ENCODE measurements at places on chromosomes 11 and 22.

- DNase-seq = no peak
These were observed 110.9 kb upstream of the PITPNB start for GRCh38 chr22:28029956-28030355.

DNA sequence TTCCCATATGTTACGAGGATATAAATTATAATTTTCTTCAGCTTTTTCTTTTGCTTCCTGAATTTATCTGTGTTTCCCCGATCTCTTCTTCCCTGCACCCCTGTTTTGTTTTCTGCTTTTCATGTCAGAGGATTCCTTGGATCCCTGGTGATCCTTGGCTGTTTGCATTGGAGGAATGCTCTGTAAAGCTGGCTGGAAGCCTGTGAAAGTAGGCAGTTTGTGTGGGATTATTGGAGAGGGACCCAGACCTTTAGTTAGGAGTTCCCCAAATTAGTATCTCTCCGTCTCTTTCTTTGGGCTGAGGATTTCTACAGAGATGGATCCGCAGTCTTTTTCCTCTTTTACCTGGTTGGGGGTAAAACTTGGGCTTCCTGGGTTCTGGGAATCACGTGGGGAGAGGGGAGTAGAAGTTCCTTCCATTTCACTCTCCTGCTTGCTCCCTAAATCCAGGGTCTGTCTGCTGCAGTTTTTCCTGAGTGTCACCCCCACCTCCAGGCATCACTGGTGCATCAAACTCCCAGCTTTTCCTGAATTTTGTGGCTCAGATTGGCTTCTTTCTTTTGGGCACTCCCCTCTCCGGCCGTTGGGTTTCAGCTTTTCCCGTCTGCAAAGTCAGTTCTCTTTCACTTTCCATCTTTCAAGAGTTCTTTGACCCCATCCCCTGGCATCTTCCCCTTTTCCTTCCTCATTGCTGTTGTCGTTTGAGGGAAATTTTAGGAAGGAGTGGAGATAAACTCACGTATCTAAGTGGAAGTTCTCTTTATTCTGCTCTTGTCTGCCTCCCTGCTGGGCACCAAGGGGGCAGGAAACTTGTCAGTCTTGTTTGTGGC, 79.1 kb upstream of the ALX4 start:
- DNase-seq = no peak

GRCh38 chr11:46615756-46616155, 1.3 kb downstream of the HARBI1 start:
- no peak for DNase-seq

GRCh38 chr11:3905080-3905953, 49.9 kb downstream of the STIM1 start:
- peak; percentile 80 for DNase-seq

GRCh38 chr11:27754035-27755017, 54.1 kb upstream of the BDNF start:
- DNase-seq = no peak

GRCh38 chr11:31967404-31968130, 123.3 kb upstream of the RCN1 start:
- no peak for DNase-seq

DNA sequence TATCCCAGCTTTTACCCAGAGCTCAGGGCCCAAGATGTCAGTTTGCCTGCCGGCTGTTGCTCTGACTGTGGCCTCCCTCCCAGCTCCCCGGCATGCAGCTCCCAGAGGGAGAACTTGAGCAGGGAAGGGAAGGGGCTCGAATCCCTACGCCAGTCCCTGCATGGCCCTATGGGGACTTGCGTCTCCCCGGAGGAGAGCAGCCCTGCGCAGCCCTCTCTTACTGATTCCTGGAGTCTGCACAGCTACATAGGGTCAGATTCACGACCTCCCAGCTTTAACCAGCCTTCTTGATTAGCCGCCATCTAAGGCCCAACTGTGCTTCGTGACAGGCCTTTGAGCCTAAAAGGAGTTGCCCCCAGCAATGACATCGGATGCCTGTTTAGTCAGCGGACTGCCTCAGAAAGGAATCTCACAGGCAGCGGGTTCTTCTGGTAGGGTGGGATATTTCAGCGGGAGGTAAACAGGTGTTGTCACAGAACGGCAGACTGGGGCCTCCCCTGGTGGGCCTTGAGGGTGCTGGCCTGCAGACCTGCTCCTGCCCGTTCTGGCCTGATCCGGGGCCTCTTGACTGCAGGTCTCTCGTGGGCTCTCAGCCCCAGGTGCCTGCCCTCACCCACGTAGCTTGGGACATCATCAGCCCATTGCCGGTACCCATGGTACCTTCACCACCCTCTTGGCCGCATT, 43.8 kb upstream of the KCNQ1OT1 start:
- DNase-seq = no peak

- no peak for DNase-seq
These were observed 77.1 kb upstream of the IGLL5 start for GRCh38 chr22:22810471-22810870.

- DNase-seq = no peak
These were observed 320.5 kb downstream of the AASDHPPT start for GRCh38 chr11:106397787-106398501.

- DNase-seq = peak; percentile 75
These were observed 22.5 kb downstream of the SUN2 start for GRCh38 chr22:38733329-38733723.

- peak; percentile 49 for DNase-seq
These were observed at the start of gene BRD1 for GRCh38 chr22:49827853-49828598. Gene BRD1 (minus strand): TSS chr22:49827873. CDS start chr22:49824317, 3,556 bp downstream.

- DNase-seq = no peak
These were observed 32.2 kb upstream of the CCDC188 start for GRCh38 chr22:20183101-20183500.

DNA sequence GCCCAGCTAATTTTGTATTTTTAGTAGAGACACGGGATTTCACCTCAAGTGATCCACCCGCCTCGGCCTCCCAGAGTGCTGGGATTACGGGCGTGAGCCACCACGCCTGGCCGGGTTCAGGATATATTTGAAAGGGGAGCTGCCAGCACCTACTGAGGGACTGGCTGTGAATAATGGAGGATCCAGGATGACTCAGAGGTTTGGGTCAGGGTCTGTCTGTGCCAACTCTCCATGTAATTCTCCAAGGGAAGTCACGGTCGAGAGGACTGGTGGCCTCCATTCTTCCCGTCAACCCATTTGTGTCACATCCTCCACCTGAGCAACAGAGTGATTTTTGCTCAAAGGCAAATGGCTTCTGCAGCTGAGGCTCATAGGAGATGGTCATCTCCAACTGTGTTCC, 3.6 kb upstream of the ARRB1 start:
- no peak for DNase-seq

DNA sequence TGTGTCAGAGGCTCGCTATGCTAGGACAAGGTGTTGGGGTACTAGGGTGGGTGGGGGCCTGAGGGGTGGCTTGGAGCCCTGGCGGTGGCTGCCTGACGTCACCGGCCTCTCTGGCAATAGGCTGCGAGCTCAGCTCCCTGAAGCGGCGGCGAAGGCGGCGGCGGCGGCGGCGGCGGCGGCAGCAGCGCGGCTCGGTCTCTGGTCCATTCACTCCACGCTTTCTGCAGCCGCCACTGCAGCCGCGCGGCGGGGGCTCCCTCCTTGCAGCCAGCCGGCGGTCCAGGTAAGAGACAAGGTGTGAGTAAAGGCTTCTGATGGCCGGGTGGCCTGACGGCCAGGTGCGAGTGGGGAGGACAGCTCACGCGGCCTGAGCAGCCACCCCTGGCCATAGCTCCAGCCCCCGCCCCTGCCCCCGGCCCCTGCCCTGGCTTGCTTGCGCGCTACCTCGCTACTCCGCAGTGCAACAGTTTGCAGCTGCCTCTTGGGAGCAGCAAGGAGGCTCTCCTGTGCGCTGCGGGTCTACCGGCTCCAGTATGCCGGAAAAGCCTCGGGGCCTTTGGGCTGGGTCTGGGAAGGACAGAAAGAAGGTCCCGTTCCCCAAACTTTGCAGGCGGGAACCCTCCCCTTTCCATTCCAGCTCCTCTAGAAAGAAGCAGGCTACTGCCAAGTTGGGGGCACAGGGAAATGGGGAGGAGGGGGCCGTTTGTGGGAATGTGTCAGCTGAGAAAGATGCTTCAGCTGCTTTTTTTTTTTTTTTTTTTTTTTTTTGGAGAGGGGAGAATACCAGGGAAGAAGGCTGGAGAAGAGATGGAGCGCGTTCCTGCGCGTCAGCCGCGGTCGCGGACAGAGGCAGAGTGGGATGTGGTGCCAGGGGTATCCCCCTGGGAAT, at the start of gene C11orf87:
Gene C11orf87 (plus strand): TSS at position 210 of the 889 bp plus-strand sequence. CDS start 1,444 bp downstream, outside the sequence.
- DNase-seq = no peak

GRCh38 chr11:104883342-104883741, 14.9 kb downstream of the CASP12 start:
- no peak for DNase-seq

DNA sequence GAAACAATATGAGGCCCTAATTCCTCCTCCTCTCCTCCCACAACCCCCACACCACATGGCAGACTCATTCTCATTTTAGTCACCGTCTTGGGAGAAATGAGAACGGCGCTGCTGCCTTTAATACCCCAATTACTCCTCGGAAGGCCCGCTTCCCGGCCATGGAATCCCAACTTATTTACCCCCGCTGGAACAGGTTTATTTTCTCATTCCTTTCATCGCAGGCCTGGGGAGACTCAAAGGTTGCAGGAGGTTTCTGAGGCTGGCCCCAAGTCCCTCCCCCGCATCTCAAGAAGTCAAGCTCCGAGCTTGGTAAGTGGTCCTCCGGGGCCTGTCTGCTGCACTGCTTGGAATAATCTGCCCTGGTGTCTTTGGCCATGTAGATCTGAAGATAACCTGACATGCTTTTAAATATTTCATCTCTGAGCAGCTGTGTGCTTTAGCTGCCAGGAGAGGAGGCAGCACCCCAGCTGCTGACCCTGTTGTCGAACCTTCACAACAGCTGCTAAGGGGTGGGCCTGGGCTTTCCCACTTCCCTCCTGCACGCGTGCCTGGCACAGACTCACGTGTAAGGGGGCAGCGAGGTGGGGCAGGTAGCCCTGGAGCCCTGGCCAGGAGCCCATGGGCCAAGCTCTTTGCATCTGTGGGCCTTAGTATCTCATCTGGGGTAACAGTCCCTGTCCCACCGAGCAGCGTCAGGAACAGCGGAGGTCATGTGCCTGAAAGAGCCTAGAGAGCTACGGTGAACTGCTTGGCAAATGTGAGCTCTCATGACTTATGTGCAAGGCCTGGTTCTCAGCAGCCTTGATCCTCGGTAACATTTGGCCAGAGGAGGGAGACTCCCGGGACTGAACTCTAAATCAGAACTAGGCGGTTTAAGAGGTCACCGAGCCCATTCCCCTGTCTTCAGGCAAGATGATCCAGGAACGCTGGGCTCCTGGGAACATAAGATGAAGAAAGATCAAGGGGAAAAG, 164.6 kb downstream of the ST3GAL4 start:
- DNase-seq = no peak

DNA sequence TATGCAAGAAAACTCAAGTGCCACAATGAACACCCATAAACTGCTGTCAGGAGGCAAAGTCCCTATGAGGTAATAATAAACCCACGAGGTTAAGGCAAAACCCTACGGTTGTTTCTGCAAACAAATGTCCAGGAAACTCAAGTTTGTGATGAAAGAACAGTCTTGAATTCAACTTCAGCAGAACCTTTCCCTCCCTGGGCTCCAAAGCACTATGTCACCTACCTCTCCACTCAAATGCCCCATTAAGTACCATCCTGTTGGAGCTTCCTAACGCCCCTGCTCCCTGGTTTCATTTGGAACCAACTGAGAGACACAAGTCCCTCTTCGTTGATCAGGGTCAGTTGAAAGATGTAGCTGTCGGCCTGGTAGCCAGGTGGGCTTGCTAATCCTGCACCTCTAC, 2.6 kb upstream of the C11orf91 start:
- DNase-seq = no peak

DNA sequence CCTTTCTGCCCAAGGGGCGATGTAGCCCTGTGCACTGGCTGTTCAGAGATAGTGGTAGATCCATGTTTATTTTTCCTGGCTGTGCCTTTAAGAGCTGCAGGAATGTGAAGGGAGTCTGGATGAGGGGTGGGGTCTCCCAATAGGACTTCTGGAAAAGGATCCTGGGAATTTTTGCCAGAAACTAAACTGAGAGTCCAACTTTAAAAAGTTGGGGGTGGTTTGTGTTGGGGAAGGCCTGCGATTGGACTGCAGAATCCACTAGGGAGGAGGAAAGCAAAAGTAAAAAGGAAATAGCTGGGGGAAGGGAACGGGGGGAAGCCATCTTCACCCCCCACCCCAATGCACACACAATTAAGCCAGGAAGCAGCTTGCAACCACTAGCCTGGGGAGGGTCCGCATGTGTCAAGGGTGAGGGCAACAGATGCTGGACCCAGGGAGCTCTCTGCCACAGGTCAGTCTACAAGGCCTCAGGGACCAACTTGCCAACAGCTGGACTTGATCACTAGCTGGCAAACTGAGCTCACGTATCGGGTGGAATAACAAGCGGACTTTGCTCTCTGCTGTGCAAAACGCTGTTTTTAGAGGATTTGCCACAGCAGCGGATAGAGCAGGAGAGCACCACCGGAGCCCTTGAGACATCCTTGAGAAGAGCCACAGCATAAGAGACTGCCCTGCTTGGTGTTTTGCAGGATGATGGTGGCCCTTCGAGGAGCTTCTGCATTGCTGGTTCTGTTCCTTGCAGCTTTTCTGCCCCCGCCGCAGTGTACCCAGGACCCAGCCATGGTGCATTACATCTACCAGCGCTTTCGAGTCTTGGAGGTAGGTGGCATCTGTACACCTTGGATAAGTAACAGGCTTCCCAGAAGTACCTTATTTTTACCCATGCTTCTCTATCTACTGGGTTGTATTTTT, at the start of gene OLFML1:
Gene OLFML1 (plus strand): TSS at position 321 of the 912 bp plus-strand sequence. CDS start 370 bp downstream, at position 691.
- DNase-seq = no peak

DNA sequence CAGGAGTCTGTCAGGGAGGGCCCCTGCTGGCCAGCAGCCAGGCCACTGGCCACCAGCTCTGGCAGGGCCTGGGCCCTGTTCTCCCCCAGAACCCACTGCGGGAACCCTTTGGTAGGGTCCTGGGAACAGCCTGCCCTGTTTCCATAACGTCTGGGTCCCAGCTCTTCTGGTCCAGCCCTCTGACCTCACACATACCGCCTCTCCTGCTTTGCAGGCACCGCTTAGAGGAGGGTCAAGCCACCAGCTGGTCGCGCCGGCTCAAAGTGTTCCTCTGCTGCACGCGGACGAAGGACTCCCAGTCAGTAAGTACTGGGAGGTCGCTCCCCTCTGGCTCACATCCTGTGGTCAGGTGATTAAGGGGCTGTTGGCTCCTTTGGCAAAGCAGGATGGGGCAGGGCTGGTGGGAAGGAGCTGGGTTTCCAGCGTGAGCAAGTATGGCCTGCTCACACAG, 26.6 kb upstream of the MYRF start:
- no peak for DNase-seq

- no peak for DNase-seq
These were observed 51.2 kb upstream of the RDX start for GRCh38 chr11:110347660-110348059.

GRCh38 chr11:84889556-84889955, 737.6 kb downstream of the DLG2 start:
- DNase-seq = no peak

Data from natural killer cell (primary cell).